ENCODE measurements at places on chromosomes 16 and 17. TPM values are rescaled to one million over a fixed set of nuclear protein-coding genes. Genes with fewer than 3 reads are reported as not detected.
A peak's percentile ranks its signal among the peaks of the same experiment; 100 is the strongest.

GRCh38 chr16:30844671-30845449 is 49.0 kb downstream of the BCL7C start:
- peak; percentile 55 for DNase-seq
- peak overlapping the region; percentile 31 for H3K4me3 ChIP-seq
- no peaks in the 10 kb centered on the region for H3K36me3 ChIP-seq
- H3K4me1 ChIP-seq, result no peaks in the 10 kb centered on the region
- H3K27ac ChIP-seq, result 0 out of 2 replicates have a peak overlapping the region, but pooled peaks have one; percentile 36

DNA sequence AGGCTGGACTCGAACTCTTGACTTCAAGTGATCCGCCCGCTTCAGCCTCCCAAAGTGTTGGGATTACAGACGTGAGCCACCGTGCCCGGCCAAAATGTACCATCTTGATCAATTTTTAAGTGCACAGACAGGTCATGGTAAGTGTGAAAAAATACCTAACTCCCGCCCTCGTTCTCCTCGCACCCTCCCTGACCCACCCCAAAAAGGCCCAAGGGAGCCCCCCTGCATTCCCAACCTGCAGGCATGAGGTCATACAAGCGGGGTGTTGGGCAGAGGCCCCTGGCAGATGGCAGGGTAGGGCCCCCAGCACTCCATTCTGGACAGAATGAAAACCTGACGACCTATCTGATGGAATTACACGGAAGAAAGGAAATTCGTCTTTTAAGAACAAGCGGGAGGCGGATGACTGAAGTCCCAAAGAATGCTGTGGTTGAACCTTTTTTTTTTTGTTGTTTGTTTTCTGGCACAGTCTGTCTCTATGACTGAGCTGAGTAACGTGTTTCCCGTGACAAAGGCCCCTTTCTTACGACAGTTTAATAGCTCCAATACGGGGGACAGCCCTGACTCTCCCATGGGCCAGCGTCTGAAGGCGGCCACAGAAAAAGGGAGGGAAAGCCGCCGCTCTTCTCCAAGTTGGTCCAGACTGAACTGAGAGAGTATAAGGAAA is 376.4 kb downstream of the SLC39A11 start:
- DNase-seq, result peak; percentile 81
- H3K27ac ChIP-seq, result peak overlapping the region; percentile 88
- peaks cover 54% of the 10 kb centered on the region for H3K4me1 ChIP-seq
- H3K27me3 ChIP-seq, result no peaks in the 10 kb centered on the region
- H3K36me3 ChIP-seq, result no peaks in the 10 kb centered on the region

The MFAP4 gene
- total RNA-seq, result 0.92 TPM

DNA sequence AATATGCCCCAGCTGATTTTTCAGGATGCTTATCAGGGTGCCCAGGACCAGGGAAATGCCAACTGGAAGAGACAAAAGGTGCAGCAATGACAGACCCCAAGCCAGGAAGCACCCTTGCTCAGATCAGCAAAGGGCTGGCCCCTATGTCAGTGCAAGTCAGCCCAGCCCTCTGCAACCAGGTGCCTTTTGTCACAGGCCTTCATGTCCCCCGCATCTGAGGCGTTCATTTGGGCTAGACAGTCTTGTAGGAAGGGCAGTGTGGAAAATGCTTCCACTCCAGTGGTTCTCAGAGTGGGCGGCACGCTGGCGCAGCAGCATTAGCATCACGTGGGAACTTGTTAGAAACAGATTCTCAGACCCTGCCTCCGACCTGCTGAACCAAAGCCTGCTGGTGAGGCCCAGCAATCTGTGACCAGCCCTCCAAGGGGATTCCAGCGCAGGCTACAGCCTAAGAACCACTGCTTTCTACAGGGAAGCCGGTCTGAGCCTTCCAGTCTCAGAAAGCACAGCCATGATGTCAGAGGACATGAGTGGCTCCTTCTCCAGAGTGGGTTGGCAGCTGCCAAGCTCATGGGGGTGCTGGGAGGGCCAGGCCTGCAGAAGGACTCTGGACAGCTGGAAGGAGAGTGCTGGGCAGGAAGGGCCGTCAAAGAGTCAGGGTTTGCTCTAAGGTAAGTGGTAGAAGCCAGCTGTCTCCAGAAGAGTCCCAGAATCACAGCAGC is 13.1 kb downstream of the SLC47A2 start:
- no peaks in the 10 kb centered on the region for H3K4me1 ChIP-seq
- H3K4me3 ChIP-seq, result no peak overlapping the region
- no peak for DNase-seq
- H3K27ac ChIP-seq, result no peak overlapping the region
- H3K27me3 ChIP-seq, result no peaks in the 10 kb centered on the region

The PPP1R1B gene
- 45.7 TPM for total RNA-seq

GRCh38 chr17:2400474-2400866 is 390 bp downstream of the MNT start:
- peak overlapping the region; percentile 80 for H3K4me3 ChIP-seq
- H3K4me1 ChIP-seq, result peaks cover 26% of the 10 kb centered on the region
- no peaks in the 10 kb centered on the region for H3K27me3 ChIP-seq
- DNase-seq, result no peak
- H3K27ac ChIP-seq, result peak overlapping the region; percentile 69

GRCh38 chr17:43526886-43527648 is 19.1 kb downstream of the ETV4 start:
- H3K4me1 ChIP-seq, result no peaks in the 10 kb centered on the region
- H3K4me3 ChIP-seq, result no peak overlapping the region
- H3K27ac ChIP-seq, result no peak overlapping the region
- H3K36me3 ChIP-seq, result no peaks in the 10 kb centered on the region
- H3K27me3 ChIP-seq, result no peaks in the 10 kb centered on the region

The SHCBP1 gene
- total RNA-seq, result 22.2 TPM

Data from Panc1 (cell line).